Stimulated activated naive CD4-positive, alpha-beta T cell treated with Interleukin-2 at 50 U/mL for 16 hours (primary cell): ENCODE measurements at places on chromosomes 1 and 21.

DNA sequence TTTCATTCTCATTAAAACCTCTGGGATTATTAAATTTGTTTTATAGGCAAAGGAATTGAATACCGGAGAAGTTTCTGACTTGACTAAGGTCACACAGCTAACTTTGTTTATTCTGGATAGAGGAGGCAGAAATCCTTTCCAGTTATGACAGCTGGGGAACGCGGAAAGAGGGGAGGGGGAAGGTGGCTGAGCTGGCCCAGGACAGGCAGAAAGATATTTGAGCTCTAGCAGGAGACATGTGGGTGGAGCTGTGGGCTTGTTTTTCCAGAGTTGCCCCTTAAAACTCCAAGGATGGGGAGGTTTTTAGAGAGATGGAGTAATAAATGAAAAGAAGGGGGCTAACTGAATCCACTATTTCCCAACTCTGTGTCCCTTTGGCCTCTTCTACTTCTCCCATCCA lies 27.8 kb downstream of the FOXD2 start:
- DNase-seq, result no peak

DNA sequence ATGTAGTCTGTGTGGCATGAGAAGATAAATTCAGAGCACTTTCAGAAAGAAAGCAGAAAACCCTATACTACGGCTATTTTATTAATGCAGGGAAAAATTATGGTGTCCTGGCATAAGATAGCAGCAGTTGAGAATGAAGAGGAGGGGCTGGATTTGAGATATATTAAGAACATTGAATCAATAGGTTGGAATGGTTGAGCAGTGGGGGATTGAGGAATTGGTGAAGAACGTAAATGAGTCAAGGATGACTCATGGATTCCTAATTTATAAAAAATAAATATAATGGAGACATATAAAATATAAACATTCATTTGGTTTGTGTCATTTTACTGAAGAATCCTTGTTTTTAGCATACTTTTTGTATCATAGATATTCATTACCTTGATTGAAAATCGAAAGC lies 234.3 kb upstream of the ADAMTS5 start:
- no peak for DNase-seq

DNA sequence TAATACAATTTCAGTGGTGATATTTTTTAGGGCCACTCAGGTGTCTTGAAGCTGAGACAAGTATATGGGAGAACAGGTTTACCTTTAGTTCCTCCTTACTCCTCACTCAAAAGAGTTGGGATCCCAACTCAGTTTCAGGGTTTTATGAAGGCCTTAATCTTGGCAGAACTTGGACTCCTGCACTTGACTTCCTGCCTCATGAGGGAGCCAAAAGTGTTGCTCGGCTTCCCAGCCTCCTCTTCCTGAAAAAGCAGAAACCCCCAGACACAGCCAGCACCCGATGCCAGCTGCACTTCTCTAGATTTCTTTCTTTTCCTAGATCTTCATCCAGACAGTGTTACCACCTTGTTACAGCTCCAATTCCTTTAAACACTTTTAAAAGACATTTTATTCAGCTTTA lies 70.8 kb upstream of the TMPRSS2 start:
- DNase-seq, result no peak

DNA sequence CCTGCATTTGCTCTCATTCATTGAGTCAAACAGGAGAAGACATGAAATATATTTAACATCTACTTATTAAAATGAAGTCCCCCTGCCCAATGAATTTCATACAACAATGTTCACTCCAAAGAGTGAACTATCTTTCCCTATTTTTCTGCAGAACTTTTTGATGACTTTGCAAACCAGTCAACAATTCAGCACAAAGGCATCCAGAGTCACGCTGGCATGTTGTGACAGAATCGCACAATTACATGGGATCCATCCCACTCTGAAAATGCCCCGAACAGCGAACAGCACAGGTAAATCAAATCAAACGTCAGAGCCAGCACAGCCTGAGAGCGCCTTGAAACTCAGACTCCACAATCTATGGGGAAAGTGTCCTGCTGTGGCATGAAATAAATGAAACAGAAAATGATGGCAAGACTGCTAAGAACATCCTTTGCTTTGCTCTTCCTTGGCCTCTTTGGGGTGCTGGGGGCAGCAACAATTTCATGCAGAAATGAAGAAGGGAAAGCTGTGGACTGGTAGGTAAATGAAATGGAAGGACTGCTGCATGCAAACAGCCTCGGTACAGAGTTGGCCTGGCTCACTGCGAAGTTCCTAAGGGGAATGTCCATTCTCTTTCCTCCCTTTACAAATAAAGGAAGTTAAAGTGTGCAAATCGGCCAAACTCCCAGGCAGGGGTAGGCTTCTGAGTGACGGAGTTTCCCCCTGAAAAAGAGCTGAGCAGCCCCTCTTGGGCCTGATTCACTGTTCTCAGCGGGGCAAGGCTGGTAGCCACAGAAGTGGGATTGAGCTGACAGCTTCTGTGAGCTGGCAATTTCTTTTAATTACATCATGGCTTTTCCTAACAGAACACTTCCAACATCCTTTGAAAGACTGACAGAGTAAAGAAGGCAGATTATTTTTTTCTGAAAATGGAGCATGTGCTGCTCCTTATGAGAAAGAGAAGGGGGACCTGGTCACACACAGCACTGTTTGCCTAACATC lies at the start of gene DNASE2B:
Gene DNASE2B (plus strand): TSS at position 310 of the 981 bp plus-strand sequence. CDS start 81 bp downstream, at position 391.
- no peak for DNase-seq

GRCh38 chr1:192880231-192880630 lies 71.4 kb downstream of the RGS2 start:
- DNase-seq, result no peak

- DNase-seq, result peak; percentile 28
These were observed 1.2 kb upstream of the RNF11 start for GRCh38 chr1:51234721-51235425.

DNA sequence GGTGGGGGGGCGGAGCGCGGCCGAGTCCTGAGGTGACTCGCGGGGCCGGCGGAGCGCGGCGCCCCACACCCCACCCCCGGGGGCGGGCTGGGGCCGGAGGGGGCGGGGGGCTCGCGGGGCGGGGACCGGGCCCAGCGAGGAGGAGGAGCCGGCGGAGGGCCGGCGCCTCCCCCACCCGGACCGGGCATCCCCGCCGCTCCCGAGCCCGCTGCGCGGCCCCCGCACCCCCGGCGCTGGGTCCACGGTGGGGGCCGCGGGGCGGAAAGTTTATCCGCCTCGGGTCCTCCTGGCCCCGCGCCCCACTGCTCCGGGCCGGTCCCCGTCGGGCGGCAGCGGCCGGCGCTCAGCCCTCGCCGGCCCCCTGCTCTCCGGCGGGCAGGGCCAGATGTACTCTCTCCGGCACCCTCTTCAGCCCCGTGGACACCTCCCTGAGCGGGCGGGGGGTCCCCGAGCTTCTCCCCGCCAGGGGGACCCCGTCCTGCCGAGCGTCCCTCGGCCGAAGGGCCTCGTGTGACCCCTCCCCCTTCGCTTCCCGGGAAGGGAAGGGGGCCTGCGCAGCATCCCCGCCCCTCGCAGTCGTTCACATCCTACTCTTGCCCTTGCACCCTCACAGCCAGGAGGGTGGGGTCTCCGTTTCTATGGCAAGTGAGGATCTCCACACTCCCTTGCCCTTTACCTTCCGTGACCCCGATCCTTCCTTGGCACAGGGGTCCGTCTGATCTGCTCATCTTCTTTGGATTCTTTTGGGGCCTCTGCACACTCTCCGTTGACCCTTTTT lies 663 bp downstream of the CAMTA1 start:
- DNase-seq, result peak; percentile 54
